ENCODE measurements at places on chromosomes 1 and 21.

DNA sequence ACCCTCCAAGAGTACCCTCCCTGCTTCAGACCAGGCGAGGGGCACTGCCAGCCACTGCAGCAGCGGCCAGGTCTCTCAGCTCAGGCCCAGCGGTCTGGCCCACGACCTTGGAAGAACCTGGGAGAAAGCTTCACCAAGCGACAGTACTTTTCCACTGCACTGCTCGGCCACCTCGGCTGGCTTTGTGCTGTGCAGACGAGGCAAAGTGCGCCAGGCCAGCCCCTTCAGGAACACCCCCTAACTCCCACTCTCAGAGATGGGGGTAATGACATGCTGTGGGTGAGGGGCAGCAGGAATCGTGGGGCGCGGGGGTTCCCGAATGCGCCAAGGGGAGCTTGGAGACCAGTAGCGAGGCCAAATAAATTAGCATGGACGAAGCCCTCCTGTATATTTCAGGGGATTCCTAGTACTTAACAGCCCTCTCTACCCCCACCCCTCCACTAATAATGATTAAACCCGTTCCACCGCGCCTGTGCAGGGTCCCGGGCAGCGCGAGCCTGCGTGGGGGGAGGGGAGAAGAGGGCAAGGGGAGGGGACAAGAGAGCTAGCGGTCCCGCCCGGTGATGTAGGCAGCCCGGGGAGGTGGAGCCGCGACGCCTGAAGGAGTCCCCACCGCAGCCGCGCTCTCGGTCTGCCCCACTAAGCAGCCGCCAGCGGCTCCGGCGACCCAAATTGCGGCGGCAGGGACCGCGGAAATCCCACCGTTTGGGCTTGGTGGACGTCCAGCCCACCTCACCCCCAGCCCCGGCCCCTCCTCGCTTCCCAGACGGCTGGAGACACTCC, at the start of gene FAM43B:
TSS of gene FAM43B (plus strand) at position 629 of the 783 bp plus-strand sequence. CDS start 401 bp downstream, outside the sequence.
- DNase-seq: no peak

GRCh38 chr21:34807146-34807880, 138.5 kb downstream of the CLIC6 start:
- peak; percentile 43 for DNase-seq

- DNase-seq: no peak
These were observed 7.4 kb upstream of the PRDM16 start for GRCh38 chr1:3061566-3061965.

DNA sequence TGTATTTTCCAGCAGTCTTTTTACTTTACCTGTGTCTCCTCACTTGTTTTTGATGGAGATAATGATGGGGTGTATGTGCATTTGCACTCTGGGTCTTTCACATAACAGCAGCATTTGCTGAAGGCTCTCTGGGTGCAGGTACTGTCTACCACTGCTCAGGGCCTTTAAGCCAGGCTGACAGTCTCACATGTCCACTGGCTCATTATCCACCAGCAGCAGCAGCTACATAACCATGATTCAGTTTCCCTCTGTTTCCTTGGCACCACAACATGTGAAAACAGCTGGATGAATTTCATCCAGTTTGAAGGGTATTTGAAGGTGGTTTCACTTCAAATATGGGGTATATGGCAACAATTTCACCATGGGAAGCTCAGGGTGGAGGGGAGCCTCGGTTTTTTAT, 41.2 kb upstream of the ROR1 start:
- no peak for DNase-seq

- no peak for DNase-seq
These were observed 37.4 kb upstream of the ERRFI1 start for GRCh38 chr1:8063298-8064036.

- DNase-seq: no peak
These were observed 82.6 kb downstream of the OLFML2B start for GRCh38 chr1:161940866-161941591.

- DNase-seq: no peak
These were observed 175.4 kb downstream of the HS2ST1 start for GRCh38 chr1:87089823-87090222.

DNA sequence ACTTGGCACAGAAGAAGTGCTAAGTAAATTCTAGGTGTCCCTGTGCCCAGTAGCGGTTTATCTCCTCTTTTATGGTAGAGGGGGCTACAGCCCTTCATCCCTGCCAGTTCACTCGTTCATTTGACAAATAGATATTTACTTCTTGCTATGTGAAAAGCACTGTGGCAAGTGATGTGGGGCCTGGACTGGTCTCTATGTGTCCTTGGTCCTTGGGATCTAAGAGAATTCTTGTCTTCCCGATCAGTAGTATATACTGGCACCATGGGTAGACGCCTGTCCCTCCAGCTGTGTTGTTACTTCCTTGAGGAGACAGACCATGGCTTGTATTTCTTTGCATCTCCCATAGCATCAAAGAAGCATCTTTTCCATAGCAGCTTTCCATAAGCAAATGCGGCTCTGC, 29.7 kb downstream of the EIF2D start:
- no peak for DNase-seq

All from stimulated activated CD8-positive, alpha-beta memory T cell treated with anti-CD3 and anti-CD28 coated beads, Interleukin-4, amount 100 ng/mL, for 1 hour (primary cell).